ENCODE measurements at places on chromosomes 11 and 22.

GRCh38 chr11:47991894-47992293 lies 11.5 kb downstream of the PTPRJ start:
- no peak for DNase-seq

- DNase-seq: no peak
These were observed 16.4 kb upstream of the CSRP3 start for GRCh38 chr11:19218216-19218615.

DNA sequence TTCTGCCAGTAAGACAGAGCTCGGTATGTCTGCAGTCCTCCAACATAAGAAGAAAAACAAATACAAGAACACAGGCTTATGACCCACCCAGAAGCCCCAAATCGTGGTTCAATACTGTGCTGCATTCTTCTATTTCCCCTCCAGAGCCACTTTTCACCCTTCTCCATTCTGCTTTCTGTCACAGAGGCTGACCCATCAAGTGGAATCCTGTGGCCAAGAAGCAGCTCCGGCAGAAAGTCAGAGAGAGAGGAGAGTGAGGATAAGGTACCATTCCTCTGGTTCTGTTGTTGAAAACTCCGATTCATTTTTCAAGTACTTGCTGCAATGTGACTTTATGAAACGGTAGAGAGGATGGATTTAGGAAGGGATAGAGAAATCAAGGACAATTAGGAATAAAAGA lies 30.4 kb downstream of the PGM2L1 start:
- DNase-seq: no peak

DNA sequence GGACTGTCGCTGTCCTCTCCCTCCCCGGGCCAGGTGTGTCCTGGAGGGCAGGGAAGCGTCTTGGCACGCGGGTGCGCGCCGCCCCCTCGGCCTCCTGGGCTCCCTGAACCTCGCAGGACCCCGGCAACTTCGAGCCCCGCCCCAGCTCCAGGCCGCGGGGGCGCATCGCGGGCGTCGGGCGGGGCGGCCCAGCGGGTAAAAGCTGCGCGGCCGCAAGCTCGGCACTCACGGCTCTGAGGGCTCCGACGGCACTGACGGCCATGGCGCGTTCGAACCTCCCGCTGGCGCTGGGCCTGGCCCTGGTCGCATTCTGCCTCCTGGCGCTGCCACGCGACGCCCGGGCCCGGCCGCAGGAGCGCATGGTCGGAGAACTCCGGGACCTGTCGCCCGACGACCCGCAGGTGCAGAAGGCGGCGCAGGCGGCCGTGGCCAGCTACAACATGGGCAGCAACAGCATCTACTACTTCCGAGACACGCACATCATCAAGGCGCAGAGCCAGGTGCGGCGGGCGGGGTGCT lies at the start of gene CST6:
Gene CST6 (plus strand): TSS at position 224 of the 519 bp plus-strand sequence. CDS start 37 bp downstream, at position 261.
- DNase-seq: no peak

DNA sequence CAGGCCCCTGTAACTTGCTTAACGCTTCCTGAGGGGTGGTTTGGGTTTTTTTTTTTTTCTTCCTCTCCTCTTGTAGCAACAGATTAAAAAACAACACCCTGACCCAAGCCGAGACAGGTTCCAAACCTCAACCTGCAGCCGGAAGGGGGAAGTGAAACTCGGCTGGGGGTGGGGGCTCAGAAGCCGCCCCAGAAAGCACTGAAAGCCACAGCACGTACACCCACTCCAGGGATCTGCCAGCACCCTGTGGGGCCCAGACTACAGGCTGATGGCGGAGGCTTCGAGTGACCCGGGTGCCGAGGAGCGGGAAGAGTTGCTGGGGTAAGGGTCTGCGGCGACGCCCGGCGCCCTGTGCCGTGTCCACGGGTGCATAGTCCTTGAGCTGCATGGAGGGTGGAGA lies at the start of gene LSP1:
Gene LSP1 (plus strand): TSS at position 208 of the 400 bp plus-strand sequence. CDS start 61 bp downstream, at position 269.
- DNase-seq: no peak

- DNase-seq: no peak
These were observed 764 bp downstream of the TKFC start for GRCh38 chr11:61333550-61334433.

GRCh38 chr11:104798789-104799188 lies 99.5 kb downstream of the CASP12 start:
- no peak for DNase-seq

DNA sequence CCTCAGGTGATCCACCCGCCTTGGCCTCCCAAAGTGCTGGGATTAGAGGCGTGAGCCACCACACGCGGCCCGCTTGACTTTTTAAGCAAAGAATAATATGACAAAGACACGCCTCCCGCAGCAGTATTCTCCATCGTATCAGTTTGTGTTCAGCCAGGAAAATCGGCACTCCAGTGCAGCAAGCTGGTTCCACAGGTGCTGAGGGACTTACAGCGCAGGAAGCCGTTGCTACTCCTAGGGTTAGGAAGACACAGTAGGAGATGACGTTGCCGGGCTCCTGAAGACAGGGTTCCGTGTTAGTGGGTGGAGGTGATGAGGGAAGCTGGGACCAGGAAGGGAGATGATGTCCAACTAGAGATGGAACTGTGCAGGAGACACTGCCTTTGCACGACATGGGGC lies 65.8 kb upstream of the CECR2 start:
- no peak for DNase-seq

DNA sequence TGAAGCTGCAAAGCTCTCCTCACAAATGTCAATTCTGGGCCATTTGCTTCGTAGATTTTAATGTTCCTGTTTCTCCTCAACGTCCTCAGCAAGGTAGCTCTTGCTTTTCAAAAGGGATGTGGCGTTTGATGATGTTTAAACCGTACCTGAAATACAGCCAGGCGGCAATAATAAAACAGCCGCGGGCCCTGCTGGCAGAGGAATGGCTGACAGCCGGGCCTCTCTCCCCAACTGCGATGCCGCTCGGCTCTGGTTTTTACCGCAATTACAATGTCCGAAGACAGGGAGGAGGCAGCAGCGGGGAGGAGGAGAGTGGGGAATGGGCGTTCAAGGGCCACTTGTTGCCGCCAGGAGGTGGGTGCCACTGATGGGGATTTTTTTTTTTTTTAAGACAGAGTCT lies 27.5 kb downstream of the MACROD1 start:
- DNase-seq: no peak

DNA sequence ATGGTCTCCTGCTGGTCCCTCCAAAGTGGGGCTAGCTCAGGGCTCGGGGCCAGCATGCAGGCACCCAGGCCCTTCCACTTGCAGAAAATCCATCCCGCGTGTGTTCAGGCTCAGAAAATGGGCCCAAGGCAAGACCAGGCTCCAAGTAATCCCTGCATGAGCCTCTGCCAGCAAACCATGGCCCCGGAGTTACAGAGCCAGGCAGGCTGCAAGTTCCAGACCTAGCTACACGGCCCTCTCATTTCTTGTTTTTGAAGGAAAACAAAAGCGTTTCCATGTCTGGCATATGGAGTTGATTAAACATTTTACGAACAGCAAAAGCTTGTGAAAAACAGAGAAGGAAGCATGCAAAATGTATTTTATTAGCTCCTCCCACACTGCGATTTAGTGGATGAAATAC lies 29.7 kb downstream of the KIAA0930 start:
- DNase-seq: peak; percentile 67

GRCh38 chr11:95229993-95230809 lies 801 bp downstream of the SESN3 start:
- peak; percentile 72 for DNase-seq

- DNase-seq: no peak
These were observed 8.7 kb upstream of the LAYN start for GRCh38 chr11:111531687-111532364.

GRCh38 chr22:40449676-40450035 lies 79.3 kb downstream of the SGSM3 start:
- no peak for DNase-seq

DNA sequence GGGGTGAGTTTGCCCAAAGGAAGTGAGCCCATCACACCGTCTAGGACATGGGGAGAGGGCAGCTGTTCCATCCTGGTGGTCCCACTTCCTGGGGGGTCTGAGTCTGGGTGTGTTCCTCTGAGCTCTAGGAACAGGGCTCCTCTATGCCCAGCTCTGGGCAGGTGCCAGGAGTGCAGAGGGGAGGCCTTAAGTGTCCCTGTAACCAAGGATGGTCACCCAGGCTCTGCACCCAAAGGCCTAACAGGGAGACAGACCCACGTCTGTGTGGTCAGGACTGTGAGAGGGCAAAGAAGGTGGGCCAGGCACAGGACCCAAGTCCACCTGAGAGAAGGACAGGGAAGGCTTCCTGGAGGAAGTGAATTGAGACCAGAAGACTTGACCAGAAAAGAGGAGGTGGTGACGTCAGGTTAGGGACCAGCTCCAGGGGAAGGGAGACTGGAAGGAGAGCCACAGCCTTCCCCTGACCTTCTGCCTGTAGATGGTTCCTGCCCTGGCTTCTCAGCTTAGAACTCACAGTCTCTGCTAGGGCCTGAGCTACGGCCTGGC lies 11.3 kb upstream of the TCF20 start:
- no peak for DNase-seq

DNA sequence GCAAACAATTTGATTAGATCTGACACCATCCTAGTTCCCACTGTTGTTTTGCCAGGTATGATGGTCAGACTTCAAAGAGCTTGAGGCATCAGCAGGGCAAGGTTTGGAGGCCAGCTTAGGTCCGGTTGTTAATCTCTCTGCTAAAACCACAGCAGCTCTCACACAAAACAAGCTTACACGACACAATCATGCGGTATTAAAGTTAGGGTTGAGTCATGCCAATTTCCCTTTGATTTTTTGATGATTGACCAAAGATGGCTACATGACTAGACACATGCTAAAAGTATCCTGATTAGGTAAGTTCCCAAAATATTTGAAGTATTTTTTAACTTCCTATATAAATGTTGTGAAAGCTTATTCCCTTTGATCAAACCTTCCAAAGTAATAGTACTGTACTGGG lies 145.9 kb downstream of the ELP4 start:
- DNase-seq: no peak

GRCh38 chr11:130118636-130119387 lies 40.8 kb upstream of the ST14 start:
- no peak for DNase-seq
